ENCODE measurements at places on chromosomes 13 and 19.

DNA sequence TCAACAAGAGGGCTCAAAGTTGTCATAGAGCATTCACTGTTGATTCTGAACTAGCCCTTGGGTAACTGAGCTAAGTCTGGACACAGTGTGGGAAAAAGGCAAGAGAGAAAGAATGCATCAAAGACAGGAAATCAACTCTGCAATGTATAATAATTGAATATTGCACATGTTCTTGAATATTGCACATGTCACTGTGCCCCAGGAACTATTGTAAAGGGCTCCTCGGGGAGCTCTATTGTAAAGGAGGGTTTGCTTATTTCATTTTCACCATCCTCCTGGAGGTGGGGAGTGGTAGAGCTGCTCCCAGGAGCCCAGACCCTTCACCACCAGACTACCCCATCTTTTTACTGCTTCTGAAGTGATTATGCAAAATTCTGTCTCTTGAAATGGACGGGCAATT, 44.4 kb upstream of the ITM2B start:
- no peak for DNase-seq

DNA sequence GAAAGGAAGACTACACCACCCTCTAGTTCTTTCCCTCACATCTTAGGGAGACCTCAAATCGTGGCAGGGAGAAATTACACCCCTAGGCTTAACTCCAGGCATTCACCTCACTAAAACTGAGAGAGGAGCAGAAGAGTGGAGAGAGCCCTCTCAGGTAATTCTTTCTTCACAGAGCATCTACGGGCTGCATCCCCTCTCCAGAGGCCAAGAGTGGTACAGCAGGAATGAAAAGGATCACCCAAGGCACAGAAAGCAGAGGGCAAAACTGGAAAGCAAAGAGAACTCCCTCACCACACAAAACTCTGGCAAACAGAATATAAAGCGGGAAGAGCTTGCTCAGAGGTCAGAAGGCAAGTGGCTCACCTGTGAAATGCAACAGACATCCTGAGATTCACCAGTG, 661.2 kb downstream of the TBC1D4 start:
- no peak for DNase-seq

DNA sequence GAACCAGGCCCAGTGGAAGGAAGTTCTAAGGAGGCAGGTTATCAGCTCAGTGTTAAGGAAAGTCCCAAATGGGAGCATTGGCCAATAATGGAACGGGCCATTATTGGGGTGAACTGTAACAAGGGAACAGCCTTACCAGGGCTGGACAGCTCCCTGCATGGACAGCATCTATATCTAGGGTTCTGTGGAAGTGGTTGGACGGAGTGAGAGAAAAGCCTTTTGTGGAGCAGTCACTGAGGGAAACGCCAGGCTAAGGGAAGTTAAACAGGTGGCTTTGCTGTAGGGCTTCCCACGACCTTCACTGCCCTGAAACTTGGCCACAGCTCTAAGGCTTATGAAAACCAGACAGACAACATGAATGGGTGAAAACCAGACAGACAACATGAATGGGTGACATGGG, 17.0 kb downstream of the POU2F2 start:
- DNase-seq: no peak

DNA sequence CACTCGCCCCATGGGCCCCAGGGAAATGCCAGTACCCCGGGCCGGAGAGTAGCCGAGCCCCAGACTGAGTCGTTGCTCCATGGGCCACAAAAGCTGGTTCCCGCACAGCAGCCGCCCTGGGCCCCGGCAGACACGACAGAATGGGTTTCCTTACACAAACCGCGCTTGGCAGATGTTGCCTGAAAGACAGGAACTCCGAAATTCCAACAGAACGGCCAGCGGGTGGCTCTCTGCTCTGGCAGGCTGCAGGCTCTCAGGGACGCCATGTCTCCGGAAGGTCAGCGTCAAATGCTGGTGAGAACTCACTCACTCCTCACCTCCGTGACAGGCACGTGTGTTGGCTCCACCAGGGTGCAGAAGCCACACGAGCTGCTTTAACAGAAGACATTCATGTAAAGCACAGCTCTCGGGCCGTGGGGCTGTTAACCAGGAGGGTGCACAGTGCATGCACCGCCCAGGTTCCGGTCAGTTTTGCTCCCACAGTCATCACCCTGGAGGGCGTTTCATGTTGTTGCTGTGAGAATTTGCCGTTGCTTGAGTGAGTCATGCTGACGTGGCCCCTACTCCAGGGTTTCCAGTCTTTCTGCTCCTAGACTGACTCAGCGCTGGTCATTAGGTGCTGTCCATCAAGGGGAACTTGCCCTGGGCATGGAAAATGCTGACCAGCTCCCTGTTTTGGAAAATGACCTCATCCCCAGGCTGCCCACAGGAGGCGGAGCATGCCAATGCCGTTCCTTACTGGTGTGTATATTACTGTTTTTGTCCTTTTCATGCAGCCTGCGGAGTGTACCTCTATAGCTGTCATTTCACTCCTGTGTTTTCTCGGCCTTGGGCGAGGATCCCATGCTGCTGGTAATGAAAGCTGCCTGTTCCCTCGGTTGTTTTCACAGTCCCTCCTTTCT, 44.8 kb downstream of the ANKRD10 start:
- DNase-seq: no peak

DNA sequence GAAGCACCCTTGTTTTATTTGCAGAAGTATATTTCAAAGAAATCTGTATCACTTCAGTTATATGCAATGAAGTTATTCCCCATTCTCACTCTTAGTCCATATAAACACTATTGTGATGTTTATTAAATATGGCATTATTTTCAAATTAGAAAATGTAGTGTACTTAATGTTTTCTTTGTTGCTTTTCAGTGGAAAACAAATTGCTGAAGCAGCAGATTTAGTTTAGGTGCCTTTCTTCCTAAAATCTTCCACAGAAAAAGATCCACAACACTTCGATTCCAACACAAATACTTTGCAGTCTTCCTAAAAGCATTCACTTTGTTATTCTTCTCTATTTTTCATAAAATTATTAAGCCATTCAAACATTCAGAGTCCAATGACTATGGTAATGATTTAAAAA, 492.1 kb upstream of the GPC6 start:
- DNase-seq: no peak

GRCh38 chr13:47237571-47237970, 340.7 kb upstream of the HTR2A start:
- DNase-seq: no peak
